Progenitor cell of endocrine pancreas (in vitro differentiated cells): ENCODE measurements at places on chromosomes 1 and 21. TPM values are rescaled to one million over a fixed set of nuclear protein-coding genes. Genes with fewer than 3 reads are reported as not detected.

DNA sequence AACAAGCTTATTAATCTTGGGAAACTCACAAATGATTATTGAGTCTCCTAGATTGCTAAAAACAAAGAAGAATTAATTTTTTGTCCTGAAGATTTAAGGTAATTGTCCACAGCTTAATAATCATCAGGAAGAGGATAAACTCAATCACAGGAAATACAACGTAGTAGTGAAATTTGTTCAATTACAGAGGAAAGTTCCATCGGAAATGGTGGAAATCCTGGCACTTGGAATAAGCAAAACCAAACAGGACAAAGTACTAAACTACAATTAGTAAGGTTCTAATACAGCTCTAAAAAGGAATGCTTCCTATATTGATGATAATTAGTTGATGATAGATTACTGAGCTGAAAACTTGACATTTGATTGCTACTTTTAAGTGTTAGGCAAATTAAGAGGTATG is 485.4 kb downstream of the USP25 start:
- peaks cover 11% of the 10 kb centered on the region for H3K4me1 ChIP-seq
- no peak for DNase-seq
- H3K36me3 ChIP-seq, result no peaks in the 10 kb centered on the region
- no peak overlapping the region for H3K4me3 ChIP-seq
- H3K27ac ChIP-seq, result no peak overlapping the region

KRTAP7-1 gene
- total RNA-seq, result not detected in 2 replicates

DNA sequence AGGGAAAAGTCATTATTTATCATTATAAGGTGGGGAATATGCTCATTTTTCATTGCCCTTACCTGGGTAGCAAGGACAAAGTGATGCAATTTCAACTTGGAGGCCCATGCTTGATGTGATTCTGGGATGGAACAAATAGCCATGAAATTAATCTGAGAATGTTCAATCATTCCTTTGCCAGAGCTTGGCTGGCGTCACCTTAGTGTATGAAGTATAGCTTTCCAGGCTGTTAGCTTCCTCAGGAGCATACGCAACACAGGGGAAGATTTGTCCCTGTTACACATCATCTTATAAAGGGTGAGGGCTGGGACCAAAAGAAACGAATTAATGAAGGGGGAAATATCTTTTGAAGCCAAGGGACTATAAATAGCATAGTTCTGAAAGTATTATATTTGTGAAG is 91.4 kb upstream of the DEPDC1 start:
- H3K4me3 ChIP-seq, result no peak overlapping the region
- no peaks in the 10 kb centered on the region for H3K27me3 ChIP-seq
- H3K27ac ChIP-seq, result no peak overlapping the region
- no peak for DNase-seq
- no peaks in the 10 kb centered on the region for H3K4me1 ChIP-seq

DNA sequence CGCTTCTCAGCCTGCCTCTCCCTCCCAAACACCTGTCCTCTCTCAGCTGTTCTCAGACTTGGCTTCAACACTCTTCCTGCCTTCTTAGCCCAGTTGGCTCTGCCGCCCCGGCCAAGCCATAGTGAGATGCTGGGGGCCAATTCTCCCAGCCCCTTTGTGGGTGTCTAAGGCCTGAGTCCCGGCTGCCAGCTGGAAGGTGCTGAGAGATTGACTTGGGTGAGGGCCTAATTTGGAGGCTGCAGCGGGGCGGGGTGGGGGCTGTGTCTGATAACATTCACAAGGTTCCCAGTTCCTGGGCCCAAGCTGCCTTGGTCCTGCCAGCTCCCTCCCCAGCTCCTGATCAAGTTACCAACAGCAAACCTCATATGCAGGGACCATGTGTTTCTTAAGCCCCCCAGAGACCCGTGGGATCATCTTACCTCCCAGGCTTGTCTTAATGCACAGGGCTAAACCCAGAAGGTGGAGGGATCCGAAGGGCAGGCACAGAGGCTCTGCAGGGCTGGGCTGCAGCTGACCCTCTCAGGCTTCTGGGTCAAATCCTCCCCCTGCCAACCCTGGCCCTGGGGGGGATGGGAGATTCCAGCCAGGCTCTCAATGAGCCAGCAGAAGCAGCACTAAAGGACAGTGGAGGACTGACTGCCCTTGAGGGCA is 9.8 kb downstream of the INKA2 start:
- peak; percentile 7 for DNase-seq
- peaks cover 10% of the 10 kb centered on the region for H3K4me1 ChIP-seq
- no peaks in the 10 kb centered on the region for H3K36me3 ChIP-seq
- H3K27ac ChIP-seq, result no peak overlapping the region

DNA sequence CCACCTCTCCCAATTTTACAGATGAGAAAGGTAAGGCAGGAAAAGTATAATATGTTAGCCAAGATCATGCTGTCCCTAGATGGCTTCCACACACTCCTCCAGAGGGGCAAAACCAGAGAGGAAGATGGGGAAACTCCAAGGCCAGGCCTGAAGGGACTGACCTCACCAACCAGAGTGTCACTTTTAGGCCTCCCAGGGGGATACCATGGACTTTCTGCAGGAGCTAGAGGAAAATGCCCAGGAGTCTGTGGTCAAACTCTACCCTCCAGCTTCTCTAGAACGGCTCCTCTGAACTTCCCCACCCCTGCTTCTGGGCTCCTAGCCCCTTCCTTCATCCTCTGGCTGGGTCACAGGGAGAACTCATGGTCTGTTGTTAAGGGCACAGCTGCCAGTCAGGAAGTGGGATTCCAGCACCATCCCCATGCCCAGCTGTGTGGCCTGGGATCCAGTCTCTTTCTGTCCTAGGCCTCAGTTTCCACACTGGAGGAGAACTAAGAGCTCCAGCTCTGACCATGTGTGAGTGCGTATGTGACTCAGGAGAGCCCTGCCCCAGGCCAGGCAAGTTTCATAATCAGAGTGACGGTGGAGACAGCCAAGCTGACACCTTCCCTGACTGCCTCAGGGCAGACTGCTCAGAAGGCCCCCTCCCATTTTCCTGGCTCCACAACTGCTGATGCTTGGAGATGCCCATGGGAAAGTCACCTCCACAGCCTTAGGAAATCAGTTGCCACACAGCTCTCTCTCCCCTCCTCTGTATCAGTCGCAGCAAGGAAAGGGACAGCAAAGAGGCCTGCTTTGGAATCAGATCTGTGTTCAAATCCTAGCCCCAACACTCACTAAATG is 1.9 kb downstream of the IGSF8 start:
- no peak overlapping the region for H3K27ac ChIP-seq
- peaks cover 5% of the 10 kb centered on the region for H3K27me3 ChIP-seq
- H3K4me1 ChIP-seq, result peaks cover 17% of the 10 kb centered on the region
- no peak for DNase-seq

GRCh38 chr1:221408117-221408803 is 333.6 kb downstream of the DUSP10 start:
- H3K27ac ChIP-seq, result no peak overlapping the region
- no peak overlapping the region for H3K4me3 ChIP-seq
- H3K27me3 ChIP-seq, result peaks cover 29% of the 10 kb centered on the region
- H3K4me1 ChIP-seq, result no peaks in the 10 kb centered on the region
- H3K36me3 ChIP-seq, result no peaks in the 10 kb centered on the region
- DNase-seq, result no peak

DNA sequence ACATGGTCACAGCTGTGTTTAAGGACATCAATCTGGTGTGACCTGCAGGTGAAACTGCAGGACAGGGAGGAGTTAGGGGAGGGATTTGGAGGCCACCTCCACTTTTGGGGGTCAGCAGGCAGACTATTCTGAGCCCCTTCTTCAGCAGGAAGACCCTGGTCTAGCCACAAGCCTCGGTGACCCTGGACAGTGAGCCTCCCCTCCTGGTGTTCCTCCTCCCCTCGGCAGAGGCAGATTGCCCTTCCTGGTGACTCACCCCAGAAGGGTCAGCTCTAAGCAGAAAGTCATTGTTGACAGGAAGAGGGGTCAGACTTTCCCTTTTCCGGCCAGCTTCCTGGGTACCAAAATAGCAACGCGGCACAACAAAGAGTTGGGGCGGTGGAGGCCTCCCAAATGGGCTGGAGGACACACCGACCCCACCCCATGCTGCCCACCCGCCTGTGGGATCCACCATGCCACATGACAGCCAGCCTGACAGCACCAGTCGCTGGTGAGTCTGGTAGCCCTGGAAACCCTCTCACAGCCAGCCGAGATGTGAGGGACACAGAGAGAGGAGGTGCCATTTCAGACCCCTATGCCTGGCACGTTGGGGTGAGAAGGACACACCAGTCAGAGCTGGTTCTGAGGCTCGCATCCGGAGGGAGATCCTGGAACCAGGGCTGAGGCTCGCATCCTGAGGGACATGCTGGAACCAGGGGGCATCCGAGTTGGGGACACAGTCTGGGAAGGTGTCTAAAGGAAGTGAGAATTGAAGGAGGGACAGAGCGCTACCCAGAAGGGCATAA is 14.7 kb upstream of the CSF1 start:
- DNase-seq, result no peak
- H3K36me3 ChIP-seq, result no peaks in the 10 kb centered on the region
- H3K27ac ChIP-seq, result no peak overlapping the region
